Epithelial cell of esophagus (primary cell): ENCODE measurements at places on chromosomes 3 and 15.

GRCh38 chr3:9553948-9554513 lies 409 bp upstream of the LHFPL4 start:
- no peak for DNase-seq

DNA sequence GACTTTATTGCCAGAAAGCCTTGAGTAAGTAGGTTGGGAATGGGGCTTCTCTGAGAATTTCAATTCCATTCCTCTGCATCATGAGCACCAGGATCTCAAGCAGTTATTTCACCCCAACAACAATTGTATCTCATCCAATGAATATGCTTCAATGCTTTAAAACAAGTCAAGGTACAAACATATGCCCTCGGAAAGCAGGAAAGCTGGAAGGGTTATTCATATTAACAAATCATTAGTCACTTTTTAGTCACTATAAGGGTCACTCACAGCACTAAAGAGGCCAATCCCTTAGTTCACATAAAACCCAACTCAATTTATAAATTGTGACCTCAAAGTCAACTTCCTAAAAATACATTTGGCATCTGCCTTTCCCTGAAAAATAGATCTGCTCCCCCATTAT lies 16.2 kb downstream of the MB21D2 start:
- DNase-seq, result peak; percentile 91

- DNase-seq, result no peak
Measured at GRCh38 chr15:68816158-68816557, 4.5 kb downstream of the ANP32A start.

DNA sequence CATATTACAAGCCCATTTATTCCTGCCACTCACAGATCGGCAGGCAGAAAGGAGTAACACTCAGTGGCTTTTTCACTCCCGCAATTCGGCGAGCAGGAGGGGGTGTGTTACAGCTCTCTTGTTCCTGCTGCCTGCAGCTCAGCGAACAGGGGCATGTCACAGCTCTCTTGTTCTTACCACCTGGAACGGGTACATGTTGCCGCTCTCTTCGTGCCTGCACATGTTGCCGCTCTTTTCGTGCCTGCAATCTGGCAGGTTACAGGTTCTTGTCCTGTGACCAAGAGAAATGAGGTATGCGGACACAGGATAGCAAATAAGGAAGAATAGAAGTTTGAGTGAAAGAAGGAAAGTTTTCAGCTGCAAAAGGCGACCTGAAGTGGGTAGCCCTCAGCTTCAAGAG lies 761.4 kb downstream of the NAALADL2 start:
- DNase-seq, result peak; percentile 9

DNA sequence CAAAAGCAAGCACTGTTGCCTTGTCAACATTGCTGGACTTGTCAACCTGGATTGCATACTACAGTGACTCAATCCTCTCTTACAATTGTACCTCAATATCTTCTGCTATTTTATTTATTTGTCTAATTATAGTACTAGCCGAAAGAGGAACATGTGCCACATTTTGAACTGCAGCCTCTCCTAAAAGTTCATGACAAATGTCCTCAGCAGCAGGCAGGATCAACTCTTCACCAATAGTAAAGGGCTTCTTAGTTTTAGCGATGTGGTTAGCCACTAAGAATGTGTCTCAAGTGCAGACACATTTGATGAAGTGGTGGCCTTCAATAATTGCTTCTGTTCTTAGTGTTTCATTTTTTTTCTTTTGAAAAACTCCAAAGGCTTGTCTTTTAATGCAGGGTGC lies 13.2 kb downstream of the DOCK3 start:
- DNase-seq, result no peak

DNA sequence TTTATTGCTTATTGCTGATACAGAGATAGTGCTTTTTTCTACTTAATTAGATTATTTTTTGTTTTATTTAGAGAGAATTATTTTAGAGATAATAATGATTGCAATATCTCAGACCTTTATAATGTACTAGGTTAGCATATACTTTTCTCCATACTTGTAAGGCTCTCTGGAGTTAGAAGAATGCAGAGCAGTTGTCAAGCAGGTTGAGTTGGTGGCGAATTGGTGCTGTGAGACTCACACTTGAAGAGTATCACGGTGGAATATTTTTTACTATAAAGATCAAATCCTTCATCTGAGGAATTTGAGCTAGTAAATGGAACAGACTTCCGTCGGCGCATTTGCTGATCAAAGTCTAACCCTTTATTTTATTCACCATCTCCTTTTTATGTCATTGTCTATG lies 47.3 kb upstream of the MDFIC2 start:
- no peak for DNase-seq

- DNase-seq, result no peak
Measured at GRCh38 chr15:27064080-27064479, 93.1 kb downstream of the GABRG3 start.

GRCh38 chr3:52783211-52783555 lies 5.8 kb downstream of the ITIH1 start:
- DNase-seq, result no peak

GRCh38 chr15:73983211-73983727 lies 8.8 kb downstream of the STOML1 start:
- peak; percentile 90 for DNase-seq

DNA sequence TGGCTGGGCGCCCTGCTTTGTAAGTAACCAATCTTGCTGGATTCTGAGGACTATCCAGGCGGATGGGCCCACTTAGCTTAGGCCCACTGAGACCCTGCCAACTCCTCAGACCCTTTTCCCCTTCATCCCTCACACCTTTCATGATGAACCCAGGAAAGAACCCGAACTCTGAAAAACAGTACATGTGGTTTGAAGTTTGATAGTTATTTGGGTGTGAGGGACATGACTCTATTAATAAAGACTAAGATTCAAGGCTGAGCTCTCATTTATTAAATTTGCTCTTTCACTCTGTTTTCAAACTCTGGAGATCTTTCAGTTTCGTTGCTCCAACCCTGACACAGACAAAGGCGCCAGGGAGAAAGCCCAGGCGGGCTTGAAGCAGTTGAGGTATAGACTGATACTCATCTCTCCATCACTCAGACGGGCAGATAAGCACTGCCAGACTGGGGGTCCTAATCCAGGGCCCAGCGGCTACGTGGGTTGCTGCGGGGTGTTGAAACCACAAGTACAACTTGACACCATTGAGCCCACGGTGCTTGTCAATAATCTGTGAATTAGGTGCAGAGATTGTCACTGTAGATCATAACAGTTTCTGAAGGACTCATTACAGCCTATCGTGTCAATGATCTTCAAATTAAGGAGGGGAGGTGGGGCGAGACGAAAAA lies 7.2 kb upstream of the SOX2 start:
- no peak for DNase-seq

GRCh38 chr3:71562938-71563337 lies 20.6 kb downstream of the FOXP1 start:
- no peak for DNase-seq

DNA sequence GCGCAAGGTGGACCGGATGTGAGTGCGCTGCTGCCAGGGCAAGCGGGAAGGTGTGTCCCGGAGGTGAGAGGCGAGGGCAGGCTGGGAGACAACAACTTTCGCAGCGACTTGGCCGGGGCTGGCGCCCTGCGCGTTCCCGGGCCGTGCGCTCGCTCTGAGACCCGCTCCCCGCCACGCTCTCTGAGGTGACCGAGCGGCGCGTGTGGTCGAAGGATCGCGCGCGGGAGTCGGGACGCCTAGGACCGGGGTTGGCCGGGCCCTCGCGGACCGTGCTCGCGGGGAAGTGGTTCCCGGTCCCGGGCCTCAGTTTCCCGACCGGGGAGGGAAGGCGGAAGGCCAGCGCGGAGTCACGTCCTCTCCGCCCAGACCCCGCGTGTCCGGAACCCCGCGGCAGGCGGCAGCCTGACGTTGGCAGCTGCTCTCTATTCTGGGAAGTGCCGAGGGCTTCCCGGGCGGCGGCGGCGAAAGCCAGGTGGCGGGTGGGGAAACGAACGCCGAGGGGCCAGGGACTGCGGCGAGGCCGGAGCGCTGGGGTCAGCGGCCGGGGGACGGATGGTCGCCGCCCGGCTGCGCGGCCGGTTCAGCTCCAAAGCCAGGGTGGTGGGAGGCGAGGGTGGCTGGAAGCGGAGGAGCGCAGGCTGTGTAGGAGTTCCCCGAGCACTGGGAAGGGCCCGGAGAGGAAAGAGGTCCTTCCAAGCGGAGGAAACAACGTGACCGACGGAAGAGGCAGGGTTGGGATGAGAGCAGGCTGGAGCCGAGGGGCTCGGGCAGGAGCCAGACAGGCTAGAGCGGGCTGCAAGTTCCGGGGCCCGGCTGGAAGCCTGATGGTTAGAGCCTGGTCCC lies 1.0 kb upstream of the IGF2BP2 start:
- DNase-seq, result peak; percentile 67

DNA sequence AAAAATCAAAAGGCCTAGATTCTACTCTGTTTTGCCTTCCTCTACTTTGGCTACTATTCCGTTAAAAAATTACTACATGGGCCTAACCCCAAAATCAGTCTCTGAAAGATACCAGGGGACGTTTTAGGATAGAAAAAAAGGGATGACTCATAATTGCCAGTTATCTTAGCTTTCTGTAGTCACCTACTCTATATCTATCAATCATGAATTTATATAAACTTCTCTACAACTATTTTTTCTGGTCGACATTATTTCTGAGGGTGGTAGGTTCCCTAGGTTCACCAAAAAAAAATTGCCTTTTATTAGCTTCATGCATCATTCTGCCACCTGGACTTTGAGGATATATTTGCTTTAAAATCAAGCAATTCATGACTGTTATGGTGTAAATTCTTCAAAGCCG lies 36.5 kb downstream of the RAF1 start:
- no peak for DNase-seq

- DNase-seq, result no peak
Measured at GRCh38 chr3:20140881-20141280, 45.1 kb downstream of the SGO1 start.

GRCh38 chr15:67550522-67550921 lies 8.0 kb downstream of the MAP2K5 start:
- DNase-seq, result no peak

GRCh38 chr3:15978801-15979200 lies 181.0 kb upstream of the ANKRD28 start:
- DNase-seq, result no peak

DNA sequence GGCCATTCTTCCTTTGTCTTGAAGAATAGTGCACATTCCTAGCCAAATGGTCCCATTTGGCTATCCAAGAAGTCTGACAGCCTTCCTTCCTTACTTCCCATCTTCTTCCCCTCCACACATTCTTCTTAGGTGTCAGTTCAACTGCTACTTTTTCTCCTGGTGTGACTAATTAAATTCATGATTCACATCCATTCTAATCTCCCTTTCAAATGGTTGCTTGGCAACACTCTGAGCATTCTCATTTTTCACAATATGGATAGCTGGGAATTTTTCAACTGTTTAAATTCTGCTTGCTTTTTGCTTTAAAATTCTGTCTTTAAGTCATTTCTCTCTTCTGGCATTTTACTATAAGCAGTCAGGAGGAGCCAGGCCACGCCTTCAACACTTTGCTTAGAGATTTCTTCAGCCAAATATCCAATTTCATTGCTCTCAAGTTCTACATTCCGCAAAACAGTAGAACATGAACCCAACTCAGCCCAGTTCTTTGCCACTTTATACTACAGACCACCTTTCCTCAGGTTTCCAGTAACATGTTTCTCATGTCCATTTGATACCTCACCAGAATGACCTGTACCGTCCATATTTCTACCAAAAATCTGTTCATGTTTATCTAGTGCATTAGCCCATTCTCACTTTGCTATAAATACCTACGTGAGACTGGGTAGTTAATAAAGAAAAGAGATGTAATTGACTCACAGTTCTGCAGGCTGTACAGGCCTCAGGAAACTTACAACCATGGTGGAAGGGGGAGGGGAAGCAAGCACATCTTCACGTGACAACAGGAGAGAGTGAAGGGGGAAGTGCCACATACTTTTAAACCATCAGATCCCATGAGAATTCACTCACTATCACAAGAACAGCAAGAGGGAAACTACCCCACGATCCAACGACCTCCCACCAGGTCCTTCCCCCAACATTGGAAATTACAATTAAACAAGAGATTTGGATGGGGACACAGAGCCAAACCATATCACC lies 31.9 kb upstream of the MCF2L2 start:
- peak; percentile 76 for DNase-seq

- DNase-seq, result no peak
Measured at GRCh38 chr15:81049835-81050234, 49.1 kb downstream of the TLNRD1 start.

- DNase-seq, result no peak
Measured at GRCh38 chr3:105790534-105790933, 78.3 kb downstream of the CBLB start.

- DNase-seq, result no peak
Measured at GRCh38 chr3:37131860-37132144, 42.6 kb downstream of the LRRFIP2 start.

GRCh38 chr15:98923171-98923570 lies 84.4 kb downstream of the PGPEP1L start:
- no peak for DNase-seq

GRCh38 chr3:56173601-56174000 lies 294.7 kb downstream of the ERC2 start:
- no peak for DNase-seq

DNA sequence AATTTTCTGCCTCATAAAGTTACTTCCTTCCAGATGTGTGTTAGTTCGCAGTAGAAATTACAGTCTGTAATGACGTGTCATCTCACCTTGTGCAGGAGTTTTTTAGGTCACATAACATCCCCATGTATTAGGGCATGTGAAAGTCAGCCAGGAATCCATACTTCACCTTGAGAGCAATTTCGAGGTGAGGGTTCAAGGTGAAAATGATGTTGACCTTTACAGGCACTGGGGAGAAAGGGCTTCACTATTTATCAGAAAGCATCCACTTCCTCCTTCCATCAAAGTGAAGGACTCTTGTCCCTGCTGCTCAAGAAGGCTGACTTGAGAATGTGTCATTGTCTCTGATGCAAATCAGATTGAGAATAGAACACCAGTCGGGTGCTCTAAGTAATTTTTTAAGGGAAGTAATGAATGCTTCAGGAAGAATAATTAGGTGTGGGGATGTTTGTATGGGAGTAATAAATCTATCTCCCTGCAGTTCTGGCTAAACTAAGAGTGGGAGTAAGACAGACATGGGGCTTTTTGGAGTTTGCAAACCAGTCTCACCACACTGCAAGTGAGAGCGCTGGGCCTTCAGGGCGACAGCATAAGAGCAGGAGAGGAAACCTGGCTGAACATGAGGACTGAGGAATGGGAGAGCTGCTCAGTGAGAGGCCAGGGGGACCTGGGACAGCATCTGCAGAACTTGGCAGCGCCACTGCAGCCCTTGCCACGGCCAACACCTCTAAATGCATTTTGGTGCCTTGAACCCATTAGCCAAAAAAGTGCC lies 85.9 kb upstream of the IL12A start:
- DNase-seq, result no peak

DNA sequence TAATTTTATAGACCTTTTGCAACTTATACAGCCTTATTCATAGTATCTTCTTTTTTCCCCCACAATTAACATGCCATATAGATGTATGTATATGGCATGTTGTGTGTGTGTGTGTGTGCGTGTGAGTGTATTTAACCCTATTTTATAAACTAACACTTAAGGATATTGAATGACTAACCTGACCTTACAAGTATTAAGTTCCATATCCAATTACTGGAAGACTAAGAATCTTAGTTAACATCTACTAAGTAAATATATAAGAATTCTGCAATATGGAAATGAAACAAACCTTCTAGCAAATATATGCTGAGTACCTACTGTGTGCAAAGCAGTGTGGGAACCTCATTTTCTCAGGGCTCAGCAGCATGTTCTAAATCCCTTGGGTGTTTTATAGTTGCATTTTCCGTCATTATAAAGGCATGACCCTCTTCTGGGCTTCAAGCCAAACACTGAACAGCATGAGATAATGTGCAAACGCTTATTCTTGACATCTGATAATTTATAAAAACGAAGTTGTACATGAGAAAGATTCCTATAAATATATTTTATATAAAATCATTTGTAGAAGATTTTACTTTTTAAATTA lies 105.5 kb downstream of the NLGN1 start:
- no peak for DNase-seq

GRCh38 chr3:18890449-18890848 lies 257.9 kb upstream of the KCNH8 start:
- no peak for DNase-seq
